ENCODE measurements at places on chromosomes 2 and 18.

- no peak for DNase-seq
These were observed 160.1 kb upstream of the LRP1B start for GRCh38 chr2:142290931-142291330.

GRCh38 chr2:113240915-113241911, 37.5 kb downstream of the PAX8 start:
- no peak for DNase-seq

DNA sequence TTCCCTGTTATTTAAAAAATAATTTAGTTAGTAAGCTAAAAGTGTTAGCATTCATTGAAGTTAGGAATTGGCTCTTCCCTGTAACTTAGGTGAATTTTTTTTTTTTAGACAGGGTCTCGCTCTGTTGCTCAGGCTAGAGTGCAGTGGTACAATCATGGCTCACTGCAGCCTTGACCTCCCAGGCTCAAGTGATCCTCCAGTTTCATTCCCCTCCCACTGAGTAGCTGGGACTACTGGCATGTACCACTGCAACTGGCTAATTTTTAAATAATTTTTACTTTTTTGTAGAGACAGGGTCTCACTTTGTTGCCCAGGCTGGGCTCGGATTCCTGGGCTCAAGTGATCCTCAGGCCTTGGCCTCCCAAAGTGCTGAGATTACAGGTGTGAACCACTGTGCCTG, 66.4 kb downstream of the CERS6 start:
- DNase-seq: no peak

GRCh38 chr2:164655336-164655735, 34.1 kb upstream of the GRB14 start:
- no peak for DNase-seq

DNA sequence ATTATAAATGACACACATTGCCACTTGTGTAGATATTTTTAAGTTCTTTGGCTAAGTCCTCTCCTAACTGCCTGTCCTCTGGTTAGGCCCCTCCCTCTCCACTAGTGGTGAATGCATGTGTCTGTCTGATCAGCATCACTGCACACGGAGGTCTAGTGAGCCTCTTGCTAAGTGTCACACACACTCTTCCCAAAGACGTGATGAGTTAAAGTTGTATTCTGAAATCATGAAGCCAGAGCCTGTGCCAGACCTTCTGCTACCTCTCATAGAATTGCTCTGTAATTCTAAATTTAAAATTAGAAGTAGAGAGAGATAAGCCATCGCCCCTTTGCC, 41.3 kb downstream of the RALB start:
- DNase-seq: no peak

GRCh38 chr2:53252115-53252514, 515.5 kb upstream of the CHAC2 start:
- no peak for DNase-seq

GRCh38 chr18:21997207-21998143, 171.9 kb upstream of the GATA6 start:
- peak; percentile 18 for DNase-seq

DNA sequence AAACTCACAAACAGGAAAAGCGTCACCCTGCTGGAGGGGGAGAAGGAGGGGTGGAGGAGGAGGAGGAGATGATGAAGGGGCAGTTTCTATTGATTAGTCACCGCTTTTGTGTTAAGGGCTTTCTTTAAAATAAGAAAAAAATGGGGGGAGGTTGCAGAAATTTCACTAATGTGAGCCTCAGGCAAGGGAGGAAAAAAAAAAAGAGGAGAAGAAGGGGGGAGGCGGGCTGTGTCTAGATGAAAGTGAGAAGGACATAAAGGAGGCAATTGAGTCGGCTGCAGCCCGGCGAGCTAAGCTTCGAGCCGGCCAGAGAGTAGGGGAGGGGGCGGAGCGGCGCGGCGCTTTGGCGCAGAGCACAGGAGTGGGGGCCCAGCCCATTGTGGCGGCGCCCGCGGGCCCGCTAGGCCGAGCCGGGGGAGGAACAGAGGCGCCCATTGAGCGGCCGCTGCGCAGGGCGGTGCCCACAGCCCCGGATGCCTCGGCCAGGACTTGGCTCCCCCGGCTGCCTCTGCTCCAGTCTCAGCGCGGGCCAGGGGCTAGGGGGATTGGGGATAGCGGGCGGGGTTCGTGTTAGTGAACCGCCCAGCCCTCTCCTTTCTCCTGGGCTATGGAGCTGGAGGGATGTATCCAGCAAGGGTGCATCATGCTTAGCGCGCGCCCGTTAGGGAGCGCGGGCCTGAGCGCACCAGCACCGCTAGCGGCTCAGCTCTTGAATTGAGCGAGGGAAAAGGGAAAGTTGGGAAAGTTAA, 7.9 kb downstream of the PAX3 start:
- DNase-seq: no peak

GRCh38 chr2:30068067-30068466, 78.7 kb upstream of the YPEL5 start:
- no peak for DNase-seq

DNA sequence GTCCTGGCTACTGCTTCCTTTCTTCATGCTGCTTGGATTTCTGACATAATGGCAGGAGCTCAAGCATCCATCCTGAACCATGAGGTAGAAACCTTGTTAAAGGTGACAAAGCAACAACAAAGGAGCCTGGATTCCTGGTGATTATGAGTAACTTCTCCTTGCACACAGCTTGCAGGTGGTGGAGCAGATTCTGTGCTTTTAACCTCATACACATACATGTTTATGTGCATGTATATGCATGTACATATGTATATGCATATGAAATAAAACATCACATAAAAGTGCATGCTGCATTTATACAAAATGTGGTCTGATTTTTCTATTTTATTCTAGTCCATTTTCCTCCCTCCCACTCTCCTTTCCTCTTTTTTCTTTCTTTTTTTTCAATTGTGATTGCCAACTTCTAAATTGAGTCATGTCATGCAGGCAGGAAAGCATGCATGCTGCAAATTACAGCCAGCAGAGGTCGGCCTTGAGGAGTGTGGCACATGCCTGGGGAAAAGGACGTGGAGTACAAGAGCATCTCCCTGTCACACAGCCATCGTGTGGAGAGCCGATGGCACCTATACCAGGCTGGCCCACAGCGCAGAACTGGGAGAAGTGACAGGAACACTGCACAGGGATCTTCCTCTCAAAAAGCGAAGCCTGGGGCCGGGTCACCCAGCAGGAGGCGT, 17.9 kb downstream of the LCT start:
- no peak for DNase-seq

- DNase-seq: no peak
These were observed 673 bp upstream of the SMCHD1 start for GRCh38 chr18:2654928-2655177.

- no peak for DNase-seq
These were observed 5.0 kb downstream of the EVX2 start for GRCh38 chr2:176078541-176079284.

GRCh38 chr2:152715854-152716428, 1.3 kb downstream of the PRPF40A start:
- DNase-seq: peak; percentile 59

DNA sequence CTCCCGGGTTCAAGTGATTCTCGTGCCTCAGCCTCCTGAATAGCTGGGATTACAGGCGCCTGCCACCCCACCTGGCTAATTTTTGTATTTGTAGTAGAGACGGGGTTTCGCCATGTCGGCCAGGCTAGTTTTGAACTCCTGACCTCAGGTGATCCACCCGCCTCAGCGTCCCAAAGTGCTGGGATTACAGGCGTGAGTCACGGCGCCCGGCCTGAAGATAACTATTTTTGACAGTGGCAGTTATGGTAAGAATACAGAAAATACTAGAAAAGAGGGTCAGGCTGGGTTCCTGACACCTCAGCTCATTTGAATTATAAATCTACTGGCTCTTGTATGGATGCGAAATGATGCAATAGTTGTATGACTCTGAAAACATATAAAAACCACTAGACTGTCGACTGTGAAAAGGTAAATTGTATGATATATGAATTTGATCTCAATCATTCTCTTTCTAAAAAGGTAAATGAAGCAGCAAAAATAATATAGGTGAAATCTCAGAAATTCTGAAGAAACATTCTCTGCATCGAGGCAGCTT, 11.1 kb upstream of the DGKD start:
- DNase-seq: no peak

DNA sequence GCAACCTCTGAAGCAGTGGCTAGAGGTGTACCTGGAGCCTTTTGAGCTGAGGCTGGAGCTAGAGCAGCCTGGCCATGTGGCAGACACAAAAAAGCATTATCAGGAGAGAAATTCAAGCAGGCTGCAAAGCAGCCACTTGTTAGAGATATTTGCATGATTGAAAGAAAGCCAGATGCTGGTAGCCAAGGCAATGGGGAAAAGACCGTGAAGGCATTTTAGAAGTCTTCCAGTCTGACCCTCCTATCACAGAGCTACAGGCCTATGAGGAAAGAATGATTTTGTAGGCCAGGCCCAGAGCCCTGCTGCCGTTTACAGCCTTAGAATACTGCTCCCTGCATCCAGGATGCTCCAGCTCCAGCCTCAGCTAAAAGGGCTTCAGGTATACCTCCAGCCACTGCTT, 41.4 kb upstream of the TNP1 start:
- DNase-seq: no peak

GRCh38 chr2:191836853-191837769, 9.8 kb downstream of the CAVIN2 start:
- no peak for DNase-seq

DNA sequence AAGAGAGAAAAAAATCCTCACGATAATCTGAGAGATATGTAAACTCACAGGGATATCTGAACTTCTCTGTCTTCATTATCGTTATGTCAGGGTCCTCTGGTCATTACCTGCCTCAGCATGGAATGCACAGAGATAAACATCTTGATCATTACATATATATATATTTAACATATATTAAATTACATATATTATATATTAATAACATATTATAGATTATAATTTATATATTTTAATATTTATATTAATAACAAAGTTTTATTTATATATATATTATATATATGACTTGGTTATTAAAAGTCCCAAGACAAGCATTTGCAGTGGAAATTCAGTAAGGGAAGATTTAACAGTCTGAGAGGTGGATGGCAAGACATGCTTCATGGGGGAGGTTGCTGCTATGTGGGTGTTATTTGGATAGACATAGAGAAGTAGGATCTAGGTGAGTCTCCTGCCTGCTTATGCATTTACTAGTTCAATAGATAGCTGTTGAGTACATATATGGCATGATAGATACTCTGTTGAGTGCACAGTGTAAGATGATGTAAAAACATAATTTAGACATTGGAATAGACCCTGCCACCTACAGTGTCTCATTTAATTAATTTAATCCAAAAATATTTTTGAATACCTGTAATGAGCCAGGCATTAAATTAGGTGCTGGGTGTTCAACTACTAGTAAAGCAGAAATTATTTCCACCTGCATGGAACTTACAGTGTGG, 255.2 kb downstream of the RAD51AP2 start:
- no peak for DNase-seq

DNA sequence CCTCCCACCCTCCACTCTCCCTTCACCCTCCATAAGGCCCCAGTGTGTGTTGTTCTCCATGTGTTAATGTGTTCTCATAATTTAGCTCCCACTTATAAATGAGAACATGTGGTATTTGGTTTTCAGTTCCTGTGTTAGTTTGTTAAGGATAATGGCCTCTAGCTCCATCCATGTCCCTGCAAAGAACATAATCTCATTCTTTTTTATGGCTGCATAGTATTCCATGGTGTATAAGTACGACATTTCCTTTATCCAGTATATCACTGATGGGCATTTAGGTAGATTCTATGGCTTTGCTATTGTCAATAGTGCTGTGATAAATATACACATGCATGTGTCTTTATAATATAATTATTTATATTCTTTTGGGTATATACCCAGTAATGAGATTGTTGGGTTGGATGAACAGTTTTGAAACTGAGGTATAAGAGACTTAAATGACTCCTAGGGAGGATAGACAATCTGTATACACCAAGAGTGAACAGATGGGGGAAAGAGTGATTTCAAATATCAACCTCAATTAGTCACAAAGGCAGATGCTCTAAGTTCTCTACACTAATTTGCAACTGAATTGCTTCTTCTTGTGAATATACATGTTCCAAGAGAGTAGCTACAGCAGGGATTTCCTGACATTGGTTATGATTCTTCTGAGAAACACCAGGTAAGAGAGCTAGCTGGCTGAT, 23.7 kb downstream of the CWC22 start:
- no peak for DNase-seq

GRCh38 chr2:99573634-99574251, 83.9 kb upstream of the REV1 start:
- DNase-seq: no peak

DNA sequence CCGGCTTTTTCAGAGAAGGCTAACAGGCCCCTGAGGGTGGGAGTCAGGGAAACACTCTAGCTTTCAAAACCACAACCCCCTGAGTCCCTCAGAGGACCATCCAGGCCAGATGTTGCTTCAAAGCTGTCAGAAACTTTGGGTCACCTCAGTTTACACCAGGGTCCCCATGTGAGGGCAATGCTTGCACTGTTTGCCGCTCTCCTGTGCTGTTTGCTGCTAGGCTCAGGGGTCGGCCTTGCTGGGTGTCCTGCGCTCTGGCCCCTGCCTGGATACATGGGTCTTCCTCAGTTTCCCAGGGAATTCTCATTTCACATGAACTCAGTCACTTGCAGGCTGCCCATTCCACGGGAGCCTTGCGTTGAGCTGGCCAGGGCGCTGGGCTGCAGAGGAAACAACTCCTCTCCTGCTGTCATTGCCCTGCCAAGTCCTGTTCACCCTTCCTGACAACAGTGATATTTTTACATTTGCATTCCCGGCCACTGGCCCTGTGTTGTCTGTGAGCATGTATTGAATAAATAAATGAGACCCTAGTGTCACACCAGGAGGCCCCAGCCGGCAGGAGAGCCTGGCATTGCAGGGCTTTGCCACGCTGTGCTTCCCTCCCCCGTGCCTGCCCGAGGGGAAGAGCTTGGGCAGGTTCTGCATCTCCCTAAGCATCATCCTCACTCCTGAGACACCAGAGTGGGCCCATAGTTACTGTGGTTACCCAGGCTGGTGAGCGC, 73.2 kb upstream of the RAB6C start:
- no peak for DNase-seq

GRCh38 chr2:74081030-74081762, 66.5 kb downstream of the BOLA3 start:
- no peak for DNase-seq

DNA sequence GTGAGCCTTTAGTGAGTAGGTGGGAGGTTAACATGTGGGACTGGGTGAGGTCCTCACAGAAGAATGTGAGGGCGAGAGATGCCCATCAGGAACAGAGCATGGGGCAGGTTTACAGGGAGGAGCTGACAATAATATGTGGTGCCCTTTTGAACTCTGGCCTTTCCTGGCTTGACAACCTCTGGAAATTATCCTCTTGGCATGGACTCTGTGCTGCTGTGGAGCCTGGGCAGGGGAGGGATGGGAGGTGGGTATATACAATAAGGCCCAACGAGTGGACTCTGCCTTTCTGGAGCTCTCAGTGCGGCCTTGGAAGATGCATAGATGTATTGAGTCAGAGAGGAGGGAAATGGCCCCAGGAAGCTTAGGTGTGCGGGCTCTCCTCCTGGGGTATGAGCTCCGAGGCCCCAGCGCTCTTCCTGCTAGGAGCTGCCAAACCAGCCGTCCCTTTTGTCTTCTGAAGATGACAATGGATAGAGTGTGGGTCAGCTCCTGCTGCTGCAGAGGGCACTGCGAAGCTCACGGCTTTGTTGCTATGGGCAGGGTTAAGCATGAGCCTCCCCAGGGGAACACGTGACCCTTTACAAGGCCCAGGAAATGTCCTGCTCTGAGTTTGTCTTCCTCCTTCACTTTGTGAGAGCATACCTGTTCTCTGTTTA, 8.7 kb upstream of the PSD4 start:
- no peak for DNase-seq

GRCh38 chr2:62304429-62305417, 108.8 kb downstream of the B3GNT2 start:
- peak; percentile 55 for DNase-seq

Data from hematopoietic multipotent progenitor cell treated with erythropoietin and hydrocortisone succinate and interleukin-3 and kit ligand, for 17 days (in vitro differentiated cells).